Hematopoietic multipotent progenitor cell treated with erythropoietin and hydrocortisone succinate and interleukin-3 and kit ligand, for 15 days (in vitro differentiated cells): ENCODE measurements at places on chromosomes 4 and X.

DNA sequence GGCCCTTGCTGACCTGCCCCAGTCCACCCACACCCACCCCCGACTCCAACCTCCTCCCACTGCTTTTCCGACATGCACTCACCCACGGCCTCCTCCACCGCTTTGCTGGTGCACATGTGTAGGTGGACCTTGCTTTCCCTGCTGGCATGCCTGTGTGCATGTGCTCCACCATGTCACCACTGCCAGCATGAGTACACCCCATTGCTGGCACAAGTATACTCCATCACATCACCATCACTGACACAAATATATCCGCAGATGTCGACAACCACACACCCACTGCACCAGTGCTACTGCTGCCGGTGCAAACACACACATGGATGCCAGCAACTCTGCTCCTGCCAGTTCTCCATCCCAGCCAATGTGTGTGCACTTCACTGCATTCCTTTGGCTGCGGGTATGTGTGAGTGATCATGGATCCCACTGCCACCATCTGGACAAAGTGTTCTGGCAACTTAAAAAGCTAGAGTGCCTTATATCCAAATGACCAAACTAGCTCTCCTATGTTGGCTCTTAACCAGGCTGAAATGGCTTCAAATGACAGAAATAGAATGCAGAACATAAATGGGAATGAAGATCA lies 1072.3 kb downstream of the RAPGEF2 start:
- DNase-seq: no peak

DNA sequence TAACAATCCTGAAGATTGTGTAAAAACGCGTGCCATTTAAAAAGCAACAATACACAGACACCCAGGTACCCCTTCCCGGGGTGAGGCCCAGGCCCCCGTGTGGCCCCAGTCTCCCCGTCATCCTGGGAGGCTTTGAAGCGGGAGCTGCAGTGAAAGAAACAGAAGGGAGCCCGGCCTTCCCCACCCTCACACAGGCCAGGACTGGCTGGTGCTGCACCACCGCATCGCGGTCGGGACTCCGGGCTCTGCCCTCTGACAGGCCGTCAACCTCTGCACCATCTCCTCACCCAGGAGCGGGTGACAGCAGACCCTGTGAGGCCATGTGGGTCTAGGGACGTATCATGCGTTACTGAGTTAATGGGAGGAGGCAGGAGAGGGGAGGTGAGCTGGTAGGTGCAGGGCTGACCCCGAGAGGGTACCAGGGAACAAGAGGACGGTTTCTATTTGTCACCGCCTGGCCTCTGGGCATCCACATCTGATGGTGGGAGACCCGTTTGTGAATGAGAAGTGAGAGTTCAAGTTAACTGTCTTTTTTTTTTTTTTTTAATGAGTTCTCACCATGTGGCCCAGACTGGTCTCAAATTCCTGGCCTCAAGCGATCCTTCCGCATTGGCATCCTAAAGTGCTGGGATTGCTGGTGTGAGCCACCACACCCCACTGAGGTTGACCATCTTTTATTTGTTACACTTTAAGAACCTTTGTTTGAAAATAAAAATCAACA lies 27.3 kb downstream of the PIGG start:
- DNase-seq: no peak

DNA sequence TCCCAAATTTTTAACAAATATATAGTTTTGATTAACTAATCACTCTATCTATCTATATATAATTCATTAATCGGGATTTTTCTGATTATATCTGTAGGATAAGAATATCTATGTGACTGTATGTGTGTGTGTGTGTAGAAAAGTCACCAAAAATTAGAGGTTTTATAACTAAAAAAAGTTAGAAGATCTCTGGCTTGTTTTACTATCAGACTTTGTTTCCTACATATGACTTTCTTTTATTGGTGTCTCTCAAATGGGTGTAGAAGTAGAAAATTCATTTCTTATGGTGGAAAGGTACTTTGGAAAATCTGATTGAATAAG lies 26.7 kb upstream of the TMPRSS11D start:
- no peak for DNase-seq

GRCh38 chrX:120310861-120311726 lies at the start of gene TMEM255A:
Gene TMEM255A (minus strand): TSS chrX:120311461. CDS start chrX:120311309, 152 bp downstream.
- DNase-seq: no peak

DNA sequence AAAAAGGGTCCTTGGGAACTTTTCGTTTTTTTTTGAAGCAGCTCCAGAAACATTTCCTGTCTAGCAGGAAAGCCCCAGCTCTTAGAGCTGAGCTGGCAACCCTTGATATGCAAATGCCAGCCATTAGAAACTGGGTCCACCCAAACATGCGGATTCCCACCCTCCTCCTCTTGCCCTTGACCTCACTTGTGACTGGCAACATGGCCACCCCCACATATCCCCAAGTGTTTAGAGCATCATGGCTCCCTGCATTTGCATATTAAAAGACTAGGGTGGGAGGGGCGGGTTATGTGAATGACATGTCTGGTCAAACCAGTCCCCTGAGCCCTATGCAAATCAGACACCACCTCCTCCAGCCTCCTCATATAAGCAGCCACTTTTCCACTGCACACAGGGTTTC lies 671.1 kb downstream of the FAT4 start:
- DNase-seq: no peak

GRCh38 chr4:83342476-83342875 lies 7.8 kb upstream of the HPSE start:
- DNase-seq: no peak

DNA sequence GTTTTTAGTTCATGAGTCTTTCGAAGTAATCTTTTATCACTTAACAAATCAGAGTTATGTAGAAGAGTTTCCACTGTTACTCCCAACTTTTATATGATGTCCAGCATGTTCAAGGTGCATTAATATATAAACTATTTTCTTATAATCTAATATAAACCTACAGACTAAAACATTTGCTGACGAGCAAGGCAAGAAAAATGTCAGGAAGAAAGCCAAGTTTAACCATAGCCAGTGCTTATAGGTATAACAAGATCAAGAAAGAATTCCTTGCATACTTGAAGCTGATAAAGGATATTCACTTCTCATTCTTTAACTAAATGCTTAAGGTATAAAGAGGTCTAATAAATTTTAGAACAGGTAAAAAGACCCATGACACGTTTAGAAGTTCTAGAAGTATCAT lies 167.7 kb downstream of the NPNT start:
- DNase-seq: no peak

DNA sequence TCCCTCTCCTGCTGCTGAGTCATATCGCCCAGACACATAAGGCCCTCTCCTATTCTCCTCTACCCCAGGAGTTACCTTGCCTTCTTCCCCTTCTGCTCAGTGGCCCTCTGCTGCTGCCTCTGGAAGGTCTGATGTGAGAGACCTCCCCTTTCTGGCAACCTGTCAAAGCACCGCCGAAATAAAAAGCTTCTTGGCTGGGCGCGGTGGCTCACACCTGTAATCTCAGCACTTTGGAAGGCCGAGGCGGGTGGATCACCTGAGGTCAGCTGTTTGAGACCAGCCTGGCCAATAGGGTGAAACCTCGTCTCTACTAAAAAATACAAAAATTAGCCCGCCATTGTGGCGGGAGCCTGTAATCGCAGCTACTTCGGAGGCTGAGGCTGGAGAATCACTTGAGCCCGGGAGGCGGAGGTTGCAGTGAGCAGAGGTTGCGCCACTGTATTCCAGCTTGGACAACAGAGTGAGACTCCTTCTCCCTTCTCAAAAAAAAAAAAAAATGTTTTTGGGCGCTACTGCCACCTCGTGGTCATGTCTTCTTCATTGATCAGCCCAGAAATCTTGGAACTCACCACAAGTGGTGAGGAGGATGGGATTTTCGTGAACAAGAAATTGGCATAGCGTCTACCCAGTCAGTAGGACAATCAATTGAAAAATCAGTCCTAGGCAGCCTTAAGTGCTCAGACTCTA lies 8.6 kb upstream of the ZXDA start:
- DNase-seq: no peak

GRCh38 chr4:155999725-156000124 lies 46.1 kb upstream of the CTSO start:
- DNase-seq: no peak

DNA sequence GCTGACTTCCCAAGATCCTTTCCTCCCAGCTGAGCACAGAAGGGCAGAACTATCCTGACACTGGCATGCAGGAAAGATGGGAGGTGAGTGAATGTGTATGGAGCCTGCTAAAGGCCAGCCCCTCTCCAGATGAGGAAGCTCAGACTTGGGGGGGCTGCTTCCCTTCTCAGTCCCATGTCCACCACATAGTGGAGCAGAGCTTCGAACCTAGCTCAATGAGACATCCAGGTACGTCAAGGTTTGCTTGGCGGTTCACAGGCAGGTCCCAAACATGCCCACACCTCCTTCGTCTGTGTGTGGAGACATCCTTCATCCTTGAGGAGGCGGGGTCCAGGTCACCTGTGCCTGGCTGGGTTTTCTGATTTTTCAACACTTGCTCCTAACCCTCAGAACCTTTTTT lies 31.3 kb downstream of the ACSL1 start:
- DNase-seq: no peak

GRCh38 chr4:140756319-140757231 lies at the start of gene TBC1D9:
Gene TBC1D9 (minus strand): TSS chr4:140756385. CDS start chr4:140756045, 340 bp downstream.
- DNase-seq: no peak

GRCh38 chrX:41630091-41630490 lies 58.7 kb upstream of the GPR34 start:
- no peak for DNase-seq

- peak; percentile 59 for DNase-seq
These were observed 50.4 kb downstream of the MGARP start for GRCh38 chr4:139229534-139230039.

- no peak for DNase-seq
These were observed 310.7 kb downstream of the PPARGC1A start for GRCh38 chr4:23579166-23579565.

DNA sequence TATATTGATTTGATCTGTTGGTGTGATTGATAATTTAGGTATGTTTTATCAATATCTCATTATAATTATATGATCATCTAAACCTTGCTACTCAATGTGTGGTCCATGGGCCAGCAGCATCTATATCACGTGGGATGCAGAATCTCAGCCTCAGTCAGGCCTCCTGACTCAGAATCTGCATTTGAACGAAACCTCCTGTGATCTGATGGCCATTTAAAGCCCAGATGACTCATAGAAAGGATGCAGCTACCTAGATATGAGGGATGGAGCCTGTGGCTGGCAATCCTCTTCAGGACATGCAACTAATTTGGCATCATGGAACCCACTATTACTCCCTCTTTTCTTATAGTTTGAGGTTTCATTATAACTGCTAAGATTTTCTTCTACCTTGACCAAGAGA lies 11.3 kb upstream of the CHRNA9 start:
- DNase-seq: no peak

- no peak for DNase-seq
These were observed 20.3 kb upstream of the RNF4 start for GRCh38 chr4:2448589-2448988.

GRCh38 chr4:176309046-176309445 lies 10.7 kb upstream of the SPCS3 start:
- no peak for DNase-seq

- no peak for DNase-seq
These were observed 701.2 kb upstream of the LCORL start for GRCh38 chr4:18722748-18723191.

- DNase-seq: no peak
These were observed 305.1 kb upstream of the ANXA10 start for GRCh38 chr4:167787231-167787630.

- no peak for DNase-seq
These were observed 922.5 kb downstream of the RPA4 start for GRCh38 chrX:97806238-97806637.

DNA sequence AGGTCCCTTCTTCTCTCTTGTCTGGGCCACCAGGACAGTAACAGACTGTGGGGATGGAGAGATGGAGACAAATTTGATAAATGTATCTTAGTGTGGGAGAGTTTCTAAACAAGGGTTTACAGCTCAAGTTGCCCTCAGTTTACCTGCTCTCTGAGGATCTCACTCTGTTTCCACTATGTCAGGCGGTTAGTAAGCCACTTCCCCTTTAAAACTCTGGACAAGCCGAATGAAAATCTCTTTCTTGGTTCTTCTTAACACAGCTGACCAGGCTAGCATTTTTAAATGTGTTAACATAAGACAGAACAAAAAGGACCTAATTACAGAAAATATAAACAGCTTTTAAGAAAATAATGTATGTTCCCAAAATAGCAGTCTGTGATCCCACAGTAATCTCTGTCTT lies 2.9 kb upstream of the SCARB2 start:
- no peak for DNase-seq

DNA sequence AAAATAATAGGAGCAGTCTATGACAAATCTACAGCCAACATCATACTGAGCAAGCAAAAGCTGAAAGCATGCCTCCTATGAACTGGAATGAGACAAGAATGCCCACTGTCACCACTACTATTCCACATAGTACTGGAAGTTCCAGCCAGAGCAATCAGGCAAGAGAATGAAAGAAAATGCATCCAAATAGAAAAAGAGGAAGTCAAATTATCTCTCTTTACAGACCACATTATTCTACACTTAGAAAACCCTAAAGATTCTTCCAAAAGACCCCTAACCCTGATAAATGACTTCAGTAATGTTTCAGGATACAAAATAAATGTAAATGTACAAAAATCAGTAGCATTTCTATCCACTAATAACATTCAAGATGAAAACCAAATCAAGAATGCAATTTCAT lies 249.0 kb downstream of the STK32B start:
- no peak for DNase-seq

DNA sequence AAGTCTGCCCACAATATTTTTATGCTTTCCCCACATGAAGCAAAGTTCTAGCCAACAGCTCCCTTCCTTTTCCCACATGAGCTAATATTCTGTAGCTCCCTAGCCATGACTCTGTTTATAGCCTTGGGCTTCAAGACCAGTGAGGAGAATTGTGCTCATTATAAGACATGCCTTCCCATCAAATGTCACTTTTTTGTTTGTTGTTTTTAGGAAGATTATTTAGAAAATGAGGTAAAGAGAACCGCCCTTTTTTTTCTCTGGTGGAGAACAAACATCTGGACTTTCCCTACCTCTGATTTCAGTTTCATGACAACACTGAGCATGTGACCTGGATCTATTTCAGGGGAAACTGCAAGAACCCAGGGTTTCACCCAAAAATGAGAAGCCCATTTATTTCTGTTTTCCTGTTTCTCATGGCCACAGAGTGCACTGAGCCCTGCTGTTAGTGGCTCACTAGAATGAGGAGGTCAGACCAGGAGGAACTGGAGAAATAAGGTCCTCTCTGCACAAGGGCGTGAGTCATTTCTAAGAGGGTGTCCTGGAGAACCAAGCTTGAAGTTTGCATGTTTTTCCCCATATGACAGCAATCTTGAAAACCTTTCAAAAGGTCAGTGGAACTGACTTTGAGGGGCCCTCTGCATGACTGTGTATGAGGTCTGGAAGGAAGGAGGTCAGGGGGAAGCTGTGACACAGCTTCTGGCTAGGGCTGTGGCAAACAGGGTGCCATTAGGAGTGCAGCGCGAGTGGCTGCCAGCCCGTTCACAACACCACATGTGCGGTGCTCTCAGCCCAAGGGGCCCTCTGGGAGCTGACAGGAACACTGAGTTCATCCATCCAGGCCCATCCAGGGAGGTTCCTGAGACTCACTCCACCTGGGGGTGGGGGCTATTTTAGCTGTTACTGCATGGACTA lies 55.2 kb downstream of the CHST7 start:
- DNase-seq: no peak

DNA sequence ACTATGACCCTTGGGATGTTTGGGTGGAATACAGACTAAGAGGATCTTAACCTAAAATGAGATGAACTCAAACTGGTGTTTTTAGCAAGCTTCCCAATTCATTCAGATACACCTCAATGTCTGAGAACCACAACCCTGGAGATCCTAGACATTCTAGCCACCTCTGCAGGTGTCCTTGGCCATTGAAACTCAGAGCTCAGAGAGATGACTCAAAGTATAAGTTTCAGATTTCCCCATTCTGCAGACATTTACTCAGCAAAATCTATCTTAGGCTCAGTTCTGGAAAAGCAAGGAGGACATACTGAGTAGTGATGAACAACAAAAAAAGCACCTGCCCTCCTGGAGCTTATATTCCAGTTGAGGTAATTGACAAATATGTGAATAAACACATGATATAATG lies 47.8 kb downstream of the COMMD8 start:
- DNase-seq: no peak
